Stimulated activated CD8-positive, alpha-beta memory T cell treated with anti-CD3 and anti-CD28 coated beads, Interleukin-4, amount 100 ng/mL, for 1 hour (primary cell): ENCODE measurements at places on chromosomes 2 and 18.

- no peak for DNase-seq
Measured at GRCh38 chr2:9970200-9971044, 18.9 kb downstream of the GRHL1 start.

GRCh38 chr2:45614330-45614729 lies 3.3 kb upstream of the SRBD1 start:
- DNase-seq = no peak

DNA sequence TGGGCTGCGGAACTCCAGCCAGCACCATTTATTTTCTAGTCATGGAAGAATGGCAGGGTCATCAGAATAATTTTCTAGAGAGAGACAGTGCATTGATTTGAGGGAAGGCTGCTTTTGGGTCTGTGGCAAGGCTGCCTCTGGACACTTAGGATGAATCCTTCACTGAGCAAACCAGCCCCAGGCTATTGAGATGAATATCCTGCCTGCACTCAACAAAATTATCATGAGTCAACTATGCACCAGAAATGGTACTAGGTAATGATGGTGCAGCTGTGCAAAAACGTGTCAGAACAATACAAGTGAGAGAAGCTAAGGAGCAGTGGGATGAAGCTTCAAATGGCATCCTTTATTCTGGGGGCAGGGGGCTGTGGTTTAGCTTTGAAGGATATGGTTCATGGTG lies 115.8 kb downstream of the SPHKAP start:
- no peak for DNase-seq

GRCh38 chr18:79217979-79218604 lies 148.9 kb downstream of the ATP9B start:
- DNase-seq = no peak
